Right lobe of liver (tissue), 6 donors: ENCODE measurements at places on chromosomes 6 and 20. TPM values are rescaled to one million over a fixed set of nuclear protein-coding genes. Genes with fewer than 3 reads are reported as not detected.

Gene SPEF1
- not detected for total RNA-seq

- H3K36me3 ChIP-seq = no peaks in the 10 kb centered on the region
- no peaks in the 10 kb centered on the region for H3K4me1 ChIP-seq
- H3K4me3 ChIP-seq = no peak overlapping the region
- H3K27ac ChIP-seq = no peak overlapping the region
Observed at GRCh38 chr6:50785921-50786320, 32.8 kb upstream of the TFAP2B start.

Gene ANKRD66
- not detected for total RNA-seq

Gene C20orf144
- total RNA-seq = not detected

Gene GABRR2
- total RNA-seq = 1.2 TPM

GRCh38 chr6:168782187-168782751 lies 341.3 kb downstream of the SMOC2 start:
- no peaks in the 10 kb centered on the region for H3K36me3 ChIP-seq
- H3K27me3 ChIP-seq = no peaks in the 10 kb centered on the region
- H3K4me3 ChIP-seq = no peak overlapping the region
- no peak overlapping the region for H3K27ac ChIP-seq
- DNase-seq = no peak

Gene ZNF322
- total RNA-seq = 5.1 TPM

Gene PTCRA
- total RNA-seq = not detected

Gene THBD
- total RNA-seq = 15.6 TPM

GRCh38 chr6:29483186-29483585 lies 4.6 kb downstream of the MAS1L start:
- no peaks in the 10 kb centered on the region for H3K36me3 ChIP-seq
- no peak overlapping the region for H3K4me3 ChIP-seq
- H3K27ac ChIP-seq = no peak overlapping the region
- no peak for DNase-seq

DNA sequence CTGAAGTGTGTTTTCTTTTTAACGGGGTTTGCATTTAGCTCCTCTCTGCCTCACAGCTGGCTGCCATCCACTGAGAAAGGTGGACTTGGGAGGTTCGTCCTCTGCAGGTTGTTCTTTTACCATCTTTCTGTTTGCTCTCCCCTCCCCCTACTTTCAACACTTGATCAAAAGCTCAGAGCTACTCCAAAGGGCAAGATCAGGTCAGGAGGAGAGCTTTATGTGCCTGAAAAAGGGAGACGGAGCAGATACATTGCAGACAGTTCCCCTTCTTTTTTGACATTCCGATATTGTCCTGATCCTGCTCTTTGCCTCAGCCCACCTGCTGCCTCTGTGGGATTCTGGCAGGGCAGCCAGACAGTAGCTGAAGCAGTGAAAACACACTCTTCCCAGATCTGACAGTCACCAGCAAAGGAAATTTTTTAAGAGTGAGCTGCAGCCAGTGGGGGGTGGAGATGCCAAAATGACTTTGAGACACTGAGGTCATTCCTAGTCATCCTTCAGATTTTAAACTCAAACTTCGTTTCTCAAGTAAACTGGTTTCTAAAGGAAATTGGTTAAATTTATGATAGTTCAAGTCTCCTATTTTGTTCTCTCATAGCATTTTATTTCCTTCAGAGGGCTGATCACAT lies 26.5 kb downstream of the SMLR1 start:
- no peaks in the 10 kb centered on the region for H3K27me3 ChIP-seq
- H3K36me3 ChIP-seq = no peaks in the 10 kb centered on the region
- H3K4me1 ChIP-seq = no peaks in the 10 kb centered on the region
- peak; percentile 78 for DNase-seq
- no peak overlapping the region for H3K27ac ChIP-seq

Gene POPDC3
- total RNA-seq = not detected

Gene MUCL3
- not detected for total RNA-seq

- no peak overlapping the region for H3K27ac ChIP-seq
- no peaks in the 10 kb centered on the region for H3K36me3 ChIP-seq
- no peak overlapping the region for H3K4me3 ChIP-seq
- H3K4me1 ChIP-seq = no peaks in the 10 kb centered on the region
Observed at GRCh38 chr6:130872250-130873095, 45.3 kb downstream of the SMLR1 start.

DNA sequence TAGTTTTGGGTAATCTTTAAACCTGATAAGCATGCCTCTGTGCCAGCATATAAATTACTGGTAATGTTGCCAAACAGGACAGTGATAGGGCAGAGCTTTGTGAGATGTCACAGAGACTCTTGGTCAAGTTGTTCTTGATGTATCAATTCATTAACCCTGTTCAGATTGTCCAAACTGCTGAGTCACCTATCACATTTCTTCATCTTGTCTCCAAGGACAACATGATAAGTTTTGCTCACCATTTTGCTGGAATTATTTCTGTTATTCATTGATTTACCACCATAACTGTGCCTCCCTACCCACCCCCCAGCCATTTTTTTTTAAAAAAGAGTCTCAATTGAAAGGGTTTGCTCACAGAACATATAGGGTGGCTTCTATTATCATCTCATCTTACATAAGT lies 19.5 kb upstream of the GMNN start:
- no peak overlapping the region for H3K27ac ChIP-seq
- DNase-seq = no peak
- no peaks in the 10 kb centered on the region for H3K36me3 ChIP-seq
- no peaks in the 10 kb centered on the region for H3K4me1 ChIP-seq
- no peaks in the 10 kb centered on the region for H3K27me3 ChIP-seq
- no peak overlapping the region for H3K4me3 ChIP-seq

DNA sequence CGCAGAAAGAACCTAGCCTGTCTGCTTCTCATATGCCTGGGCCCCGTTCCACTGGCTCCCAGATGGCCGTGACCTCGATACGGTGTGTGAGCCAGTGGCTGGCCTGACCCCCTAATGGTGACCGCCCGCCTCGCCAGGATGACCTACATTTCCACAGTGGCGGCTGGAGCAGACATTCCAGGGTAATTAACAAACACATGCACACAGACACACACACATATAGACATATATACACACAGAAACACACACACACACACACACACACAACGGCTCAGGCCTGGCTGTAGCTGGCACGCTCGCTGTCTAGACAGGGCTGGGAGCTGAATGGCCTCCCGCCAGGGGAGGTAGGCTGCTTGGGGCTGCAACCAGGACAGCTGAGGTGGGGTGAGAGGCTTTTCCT lies 227.1 kb downstream of the ANKRD60 start:
- no peak overlapping the region for H3K4me3 ChIP-seq
- H3K27ac ChIP-seq = no peak overlapping the region
- H3K4me1 ChIP-seq = no peaks in the 10 kb centered on the region
- DNase-seq = no peak
- H3K36me3 ChIP-seq = no peaks in the 10 kb centered on the region

Gene RPP40
- 5.4 TPM for total RNA-seq

DNA sequence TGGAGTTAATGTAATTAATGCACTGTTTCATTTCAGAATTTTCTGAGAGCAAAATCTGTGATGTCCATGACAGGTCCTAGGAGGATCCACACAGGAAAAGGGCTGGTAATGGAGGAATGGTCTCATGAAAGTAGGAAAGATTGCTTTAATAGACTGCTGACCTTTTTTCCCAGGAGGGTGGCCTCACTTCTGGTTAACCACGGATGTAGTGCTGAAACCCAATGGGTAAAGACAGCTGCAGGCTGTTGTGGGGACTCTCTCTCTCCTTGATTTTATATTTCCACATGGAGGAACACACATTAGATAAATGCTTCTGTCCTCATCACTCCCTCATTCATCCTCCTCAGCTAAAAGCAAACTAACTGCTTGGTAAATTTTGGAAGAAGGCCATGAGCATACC lies 23.6 kb upstream of the RIPOR2 start:
- no peaks in the 10 kb centered on the region for H3K36me3 ChIP-seq
- H3K4me3 ChIP-seq = no peak overlapping the region
- no peak overlapping the region for H3K27ac ChIP-seq

Gene RBM24
- 0.22 TPM for total RNA-seq

DNA sequence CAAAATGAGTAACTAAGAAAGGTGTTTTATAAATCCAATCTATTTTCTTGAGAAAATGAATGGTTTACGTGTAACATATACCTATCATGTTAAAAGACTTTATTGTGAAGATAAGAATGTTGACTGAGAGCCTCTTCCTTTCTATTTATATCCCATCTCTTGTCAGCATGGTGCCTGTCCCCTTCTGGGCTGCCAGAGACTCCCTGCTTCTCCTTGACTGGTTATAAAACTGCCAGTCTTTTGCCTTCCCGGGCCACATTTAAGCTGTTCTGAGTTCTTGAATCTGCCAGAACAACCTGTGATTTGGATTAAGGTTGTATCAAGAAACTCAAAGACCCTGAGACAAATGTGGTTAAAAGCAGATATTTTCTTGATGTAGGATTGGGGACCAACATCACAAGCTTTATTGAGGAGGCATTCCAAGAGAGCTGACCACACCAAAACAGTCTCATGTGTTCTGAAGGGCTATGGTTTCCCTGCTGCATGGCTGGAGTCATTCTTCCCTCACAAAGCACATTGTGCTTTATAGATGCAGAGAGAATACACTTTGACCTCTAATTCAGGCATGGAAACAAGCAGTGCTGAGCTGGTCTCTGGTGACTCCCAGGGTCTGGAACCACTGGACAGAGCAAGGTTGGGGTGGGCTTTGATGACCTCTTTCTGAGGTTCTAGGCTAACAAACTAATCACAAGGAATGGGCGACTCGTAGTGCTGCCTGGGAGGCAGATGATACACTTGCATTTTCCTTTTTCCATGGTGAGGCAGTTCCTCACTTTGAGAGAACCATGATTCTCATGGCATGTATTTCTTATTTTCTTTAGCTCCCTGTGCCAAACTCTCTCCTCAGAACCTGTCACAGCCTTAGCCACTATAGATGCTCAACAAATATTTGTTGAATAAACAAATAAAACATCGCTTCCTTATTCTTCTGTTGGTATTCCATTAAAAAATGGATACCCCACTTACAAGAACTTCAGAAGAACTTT lies 205.0 kb upstream of the PREP start:
- no peak overlapping the region for H3K27ac ChIP-seq
- H3K4me3 ChIP-seq = no peak overlapping the region
- H3K4me1 ChIP-seq = no peaks in the 10 kb centered on the region
- no peaks in the 10 kb centered on the region for H3K27me3 ChIP-seq

Gene PLG
- total RNA-seq = 756 TPM

Gene CPXM1
- 0.12 TPM for total RNA-seq

- no peak overlapping the region for H3K4me3 ChIP-seq
- no peaks in the 10 kb centered on the region for H3K36me3 ChIP-seq
- DNase-seq = no peak
- no peaks in the 10 kb centered on the region for H3K4me1 ChIP-seq
- H3K27me3 ChIP-seq = no peaks in the 10 kb centered on the region
Observed at GRCh38 chr6:98904096-98904495, 43.6 kb downstream of the FBXL4 start.

- H3K4me3 ChIP-seq = no peak overlapping the region
- H3K4me1 ChIP-seq = no peaks in the 10 kb centered on the region
- H3K27me3 ChIP-seq = no peaks in the 10 kb centered on the region
- H3K36me3 ChIP-seq = no peaks in the 10 kb centered on the region
- no peak for DNase-seq
Observed at GRCh38 chr6:3963426-3963825, 114.3 kb downstream of the FAM50B start.

GRCh38 chr20:35108921-35109320 lies 16.3 kb upstream of the TRPC4AP start:
- H3K36me3 ChIP-seq = no peaks in the 10 kb centered on the region
- DNase-seq = no peak
- no peaks in the 10 kb centered on the region for H3K27me3 ChIP-seq
- H3K4me3 ChIP-seq = no peak overlapping the region
- H3K4me1 ChIP-seq = no peaks in the 10 kb centered on the region

Gene EPHA7
- not detected for total RNA-seq

GRCh38 chr6:35081426-35081851 lies 59.7 kb downstream of the TCP11 start:
- peak; percentile 17 for DNase-seq
- H3K36me3 ChIP-seq = peaks cover 7% of the 10 kb centered on the region
- H3K27ac ChIP-seq = no peak overlapping the region
- no peaks in the 10 kb centered on the region for H3K4me1 ChIP-seq
- H3K27me3 ChIP-seq = no peaks in the 10 kb centered on the region
- H3K4me3 ChIP-seq = no peak overlapping the region

DNA sequence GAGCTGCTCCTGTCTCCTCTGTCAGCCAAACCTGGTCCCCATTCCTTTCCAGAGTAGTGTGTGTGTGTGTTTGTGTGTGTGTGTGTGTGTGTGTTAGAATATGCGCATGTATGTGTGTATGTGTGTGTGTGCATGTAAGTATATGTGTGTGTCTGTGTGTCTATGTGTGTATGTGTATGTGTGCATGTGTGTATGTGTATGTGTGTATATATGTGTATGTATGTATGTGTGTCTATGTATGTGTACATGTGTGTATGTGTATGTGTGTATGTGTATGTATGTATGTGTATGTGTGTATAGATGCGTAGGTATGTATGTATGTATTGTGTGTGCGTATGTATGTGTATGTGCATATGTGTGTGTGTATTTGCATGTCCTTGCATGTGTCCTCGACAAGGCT lies 79.5 kb downstream of the AGPAT4 start:
- no peaks in the 10 kb centered on the region for H3K27me3 ChIP-seq
- H3K4me3 ChIP-seq = no peak overlapping the region
- no peaks in the 10 kb centered on the region for H3K4me1 ChIP-seq
- H3K36me3 ChIP-seq = no peaks in the 10 kb centered on the region
- DNase-seq = no peak
- H3K27ac ChIP-seq = no peak overlapping the region

Gene NOTCH4
- 6.6 TPM for total RNA-seq

- no peaks in the 10 kb centered on the region for H3K4me1 ChIP-seq
- DNase-seq = no peak
- H3K36me3 ChIP-seq = no peaks in the 10 kb centered on the region
- H3K27ac ChIP-seq = no peak overlapping the region
Observed at GRCh38 chr6:119289651-119290050, 59.9 kb downstream of the MAN1A1 start.

Gene PNPLA1
- total RNA-seq = not detected

GRCh38 chr20:49091104-49091503 lies 45.0 kb downstream of the CSE1L start:
- no peaks in the 10 kb centered on the region for H3K4me1 ChIP-seq
- peaks cover 31% of the 10 kb centered on the region for H3K36me3 ChIP-seq
- no peak overlapping the region for H3K4me3 ChIP-seq
- no peak overlapping the region for H3K27ac ChIP-seq
- DNase-seq = no peak

Gene SLC22A16
- not detected for total RNA-seq
